ENCODE measurements at places on chromosomes 1 and 21. TPM values are rescaled to one million over a fixed set of nuclear protein-coding genes. Genes with fewer than 3 reads are reported as not detected.
A peak's percentile ranks its signal among the peaks of the same experiment; 100 is the strongest.

ZNF124 gene
- 46.5 TPM for total RNA-seq

C1orf87 gene
- not detected for total RNA-seq

PTGS2 gene
- total RNA-seq: 7.6 TPM

FAM167B gene
- 6.9 TPM for total RNA-seq

FNDC10 gene
- 2.9 TPM for total RNA-seq

ITLN2 gene
- not detected for total RNA-seq

RAB42 gene
- total RNA-seq: 18.6 TPM

SPRR3 gene
- not detected for total RNA-seq

- no peak overlapping the region for H3K4me3 ChIP-seq
- H3K27me3 ChIP-seq: no peaks in the 10 kb centered on the region
- no peak for DNase-seq
- H3K27ac ChIP-seq: no peak overlapping the region
- H3K4me1 ChIP-seq: no peaks in the 10 kb centered on the region
Measured at GRCh38 chr1:1092894-1093609, 18.9 kb upstream of the RNF223 start.

GRCh38 chr1:211327346-211327921 is 801 bp downstream of the TRAF5 start:
- no peak for DNase-seq
- no peaks in the 10 kb centered on the region for H3K4me1 ChIP-seq
- no peaks in the 10 kb centered on the region for H3K27me3 ChIP-seq
- H3K4me3 ChIP-seq: peak overlapping the region; percentile 62

- peak overlapping the region; percentile 32 for H3K27ac ChIP-seq
- no peak for DNase-seq
- no peaks in the 10 kb centered on the region for H3K27me3 ChIP-seq
- no peaks in the 10 kb centered on the region for H3K36me3 ChIP-seq
Measured at GRCh38 chr21:43767984-43768867, 7.9 kb downstream of the CSTB start.

DNA sequence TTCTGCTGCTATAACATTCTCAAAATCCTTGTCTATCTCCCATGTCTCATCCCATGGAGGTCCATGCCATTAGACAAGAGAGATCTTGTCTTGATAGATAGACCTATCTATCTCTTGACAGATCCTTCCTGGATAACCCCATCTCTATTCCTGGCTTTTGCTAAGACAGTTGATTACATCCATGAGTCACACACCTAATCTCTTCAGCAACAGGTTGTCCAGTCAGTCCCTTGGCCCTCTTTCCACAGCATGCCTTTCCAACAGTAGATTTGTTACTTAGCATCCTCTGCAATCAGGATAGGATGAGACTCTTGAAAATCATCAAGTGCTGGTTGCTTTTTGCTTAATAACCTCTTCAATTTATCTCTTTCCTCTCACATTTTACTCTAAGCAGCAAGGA is 46.6 kb downstream of the TRMT1L start:
- no peaks in the 10 kb centered on the region for H3K36me3 ChIP-seq
- H3K27ac ChIP-seq: no peak overlapping the region
- H3K27me3 ChIP-seq: no peaks in the 10 kb centered on the region
- no peak for DNase-seq
- no peaks in the 10 kb centered on the region for H3K4me1 ChIP-seq
- no peak overlapping the region for H3K4me3 ChIP-seq

GRCh38 chr1:178630417-178630816 is 94.6 kb upstream of the RALGPS2 start:
- H3K27ac ChIP-seq: no peak overlapping the region
- no peak overlapping the region for H3K4me3 ChIP-seq
- no peaks in the 10 kb centered on the region for H3K4me1 ChIP-seq
- DNase-seq: no peak
- H3K36me3 ChIP-seq: no peaks in the 10 kb centered on the region

DNA sequence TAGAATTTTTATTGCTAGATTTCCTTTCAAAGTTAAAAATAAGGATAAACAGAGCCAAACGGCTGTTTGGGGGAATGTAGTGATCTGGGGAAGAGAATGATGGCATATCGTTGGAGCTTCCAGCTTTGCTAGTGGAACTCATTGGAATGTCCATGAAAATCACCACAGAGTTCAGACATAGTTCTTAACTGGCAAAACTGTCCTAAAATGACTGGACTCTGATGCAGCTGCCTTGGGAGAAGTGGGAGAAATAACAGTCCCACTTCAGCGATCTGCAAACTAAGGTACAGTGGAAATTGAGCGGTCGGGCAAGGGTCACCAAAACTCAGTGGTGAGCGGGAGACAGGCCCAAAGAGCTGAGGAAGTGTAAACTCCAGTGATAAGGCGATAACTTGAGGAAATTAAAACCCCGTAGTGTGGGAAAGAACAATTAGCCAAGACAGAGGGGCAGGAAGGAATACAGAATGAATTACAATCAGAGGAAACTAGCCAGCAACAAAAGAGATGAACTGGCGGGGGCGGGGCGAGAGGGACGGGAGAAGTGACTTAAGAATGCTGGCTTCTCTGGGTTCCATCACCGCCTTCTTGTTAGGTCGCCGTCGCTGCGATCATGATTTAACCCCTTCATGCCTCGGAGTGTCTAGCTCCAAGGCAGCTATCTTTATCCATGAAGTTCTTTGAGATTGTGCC is 89.8 kb upstream of the ARHGAP29 start:
- H3K27me3 ChIP-seq: no peaks in the 10 kb centered on the region
- H3K4me1 ChIP-seq: no peaks in the 10 kb centered on the region
- DNase-seq: no peak
- H3K36me3 ChIP-seq: no peaks in the 10 kb centered on the region

- no peak overlapping the region for H3K4me3 ChIP-seq
- DNase-seq: no peak
- H3K27ac ChIP-seq: no peak overlapping the region
- no peaks in the 10 kb centered on the region for H3K36me3 ChIP-seq
- H3K27me3 ChIP-seq: no peaks in the 10 kb centered on the region
Measured at GRCh38 chr1:7511381-7511780, 259.7 kb upstream of the VAMP3 start.

GRCh38 chr1:87170931-87171598 is 157.6 kb upstream of the LMO4 start:
- H3K27me3 ChIP-seq: no peaks in the 10 kb centered on the region
- H3K27ac ChIP-seq: no peak overlapping the region
- no peak overlapping the region for H3K4me3 ChIP-seq
- DNase-seq: no peak

DNA sequence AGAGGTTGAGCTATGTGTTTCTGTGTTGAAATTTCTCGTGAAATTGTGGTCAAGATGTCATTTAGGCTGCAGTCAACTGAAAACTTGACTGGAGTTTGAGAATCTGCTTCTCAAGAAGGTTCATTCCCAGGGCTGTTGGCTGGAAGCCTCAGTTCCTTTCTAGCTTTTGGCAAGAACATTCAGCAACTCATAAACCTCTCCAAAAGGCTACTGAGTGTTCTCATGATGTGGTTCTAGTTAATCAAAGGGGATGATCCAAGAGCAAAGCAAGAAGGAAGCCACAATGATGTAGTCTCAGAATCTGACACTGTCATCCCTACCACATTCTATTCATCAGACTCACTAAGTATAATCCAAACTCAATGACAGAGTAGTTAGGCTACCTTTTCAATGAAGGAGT is 66.6 kb downstream of the SPATA6 start:
- H3K36me3 ChIP-seq: no peaks in the 10 kb centered on the region
- DNase-seq: no peak
- no peak overlapping the region for H3K27ac ChIP-seq
- no peaks in the 10 kb centered on the region for H3K27me3 ChIP-seq

DNA sequence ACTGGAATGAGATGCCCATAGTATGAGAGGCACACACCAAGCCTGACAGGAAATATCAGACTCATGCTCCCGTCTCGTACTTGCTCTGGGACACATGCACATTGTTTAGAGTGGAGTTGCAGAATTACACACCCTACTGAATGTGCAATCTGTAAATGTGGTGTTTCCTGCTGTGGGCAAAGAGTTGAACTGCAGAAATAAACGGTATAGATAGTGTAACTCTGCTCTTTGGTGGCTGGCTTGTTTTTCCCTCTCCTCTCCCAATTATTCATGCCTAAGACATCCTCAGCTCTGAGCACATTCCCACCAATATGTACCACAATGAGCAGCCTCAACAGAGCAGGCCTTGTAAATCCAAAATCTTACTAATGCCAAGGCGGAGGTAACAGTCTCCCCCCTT is 90.1 kb upstream of the DIRAS3 start:
- H3K4me3 ChIP-seq: no peak overlapping the region
- H3K36me3 ChIP-seq: no peaks in the 10 kb centered on the region
- no peaks in the 10 kb centered on the region for H3K27me3 ChIP-seq
- DNase-seq: no peak
- peak overlapping the region; percentile 74 for H3K27ac ChIP-seq

DNA sequence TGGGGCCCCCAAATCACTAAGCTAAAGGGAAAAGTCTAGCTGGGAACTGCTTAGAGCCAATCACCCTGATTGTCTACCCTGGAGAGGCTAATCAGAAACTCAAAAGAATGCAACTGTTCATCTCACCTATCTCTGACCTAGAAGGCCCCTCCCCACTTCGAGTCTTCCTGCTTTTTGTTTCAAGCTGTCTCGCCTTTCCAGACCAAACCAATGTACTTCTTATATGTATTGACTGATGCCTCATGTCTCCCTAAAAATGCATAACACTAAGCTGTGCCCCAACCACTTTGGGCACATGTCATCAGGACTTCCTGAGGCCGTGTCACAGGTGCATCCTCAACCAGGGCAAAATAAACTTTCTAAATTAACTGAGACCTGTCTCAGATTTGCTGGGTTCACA is 209.5 kb downstream of the APP start:
- no peak overlapping the region for H3K27ac ChIP-seq
- no peak overlapping the region for H3K4me3 ChIP-seq
- no peaks in the 10 kb centered on the region for H3K36me3 ChIP-seq
- no peak for DNase-seq
- H3K27me3 ChIP-seq: no peaks in the 10 kb centered on the region
- no peaks in the 10 kb centered on the region for H3K4me1 ChIP-seq

DNA sequence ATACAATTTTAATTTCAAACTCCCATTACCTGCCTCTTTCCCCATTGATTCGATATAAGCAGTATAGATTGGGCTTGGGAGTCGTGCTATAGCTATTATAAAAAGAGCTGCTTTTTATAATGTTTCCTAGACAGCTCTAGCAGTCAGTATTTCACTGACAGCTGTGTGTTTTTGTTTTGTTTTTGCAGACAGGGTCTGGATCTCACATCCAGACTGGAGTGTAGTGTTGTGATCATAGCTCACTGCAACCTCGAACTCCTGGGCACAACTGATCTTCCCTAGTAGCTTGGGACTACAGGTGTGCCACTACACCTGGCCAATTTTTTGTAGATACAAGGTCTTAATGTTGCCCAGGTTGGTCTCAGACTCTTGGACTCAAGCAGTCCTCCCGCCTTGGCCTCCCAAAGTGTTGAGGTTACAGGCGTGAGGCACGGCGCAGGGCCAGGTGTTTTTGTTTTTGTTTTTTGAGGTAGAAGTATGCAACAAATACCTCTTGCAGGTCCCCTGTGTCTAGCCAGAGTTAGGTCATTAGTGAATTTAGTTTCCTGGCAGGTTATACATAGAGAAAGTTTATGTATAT is 1.7 kb downstream of the NASP start:
- no peaks in the 10 kb centered on the region for H3K27me3 ChIP-seq
- no peaks in the 10 kb centered on the region for H3K36me3 ChIP-seq

DNA sequence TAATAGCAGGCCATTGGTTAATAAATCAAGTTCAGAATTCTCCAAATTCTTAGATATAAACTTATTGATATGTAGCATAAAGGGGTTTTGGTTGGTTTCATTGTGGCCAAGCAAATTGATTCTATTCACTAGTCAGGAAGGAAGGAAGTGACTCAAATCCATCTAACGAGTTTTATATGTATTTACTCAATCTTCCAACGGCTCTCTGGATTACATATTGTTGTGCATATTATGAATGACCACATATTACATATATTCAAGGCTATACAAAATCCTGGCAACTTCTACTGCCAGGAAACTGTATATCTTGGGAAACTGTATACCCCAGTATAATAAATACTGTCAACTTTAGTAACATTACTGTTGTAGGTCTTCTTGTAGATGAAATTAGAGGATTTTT is 20.1 kb upstream of the PDE4B start:
- H3K27ac ChIP-seq: no peak overlapping the region
- H3K4me3 ChIP-seq: no peak overlapping the region
- no peak for DNase-seq
- H3K4me1 ChIP-seq: no peaks in the 10 kb centered on the region

GRCh38 chr1:30929135-30929889 is 20.8 kb upstream of the SDC3 start:
- H3K4me1 ChIP-seq: no peaks in the 10 kb centered on the region
- H3K27me3 ChIP-seq: no peaks in the 10 kb centered on the region
- no peaks in the 10 kb centered on the region for H3K36me3 ChIP-seq
- H3K4me3 ChIP-seq: no peak overlapping the region
- H3K27ac ChIP-seq: peak overlapping the region; percentile 60
- no peak for DNase-seq

GRCh38 chr1:28326984-28327383 is 1.9 kb upstream of the MED18 start:
- no peaks in the 10 kb centered on the region for H3K36me3 ChIP-seq
- H3K27ac ChIP-seq: no peak overlapping the region
- H3K4me3 ChIP-seq: no peak overlapping the region
- no peak for DNase-seq
- H3K4me1 ChIP-seq: no peaks in the 10 kb centered on the region
- H3K27me3 ChIP-seq: no peaks in the 10 kb centered on the region

DNA sequence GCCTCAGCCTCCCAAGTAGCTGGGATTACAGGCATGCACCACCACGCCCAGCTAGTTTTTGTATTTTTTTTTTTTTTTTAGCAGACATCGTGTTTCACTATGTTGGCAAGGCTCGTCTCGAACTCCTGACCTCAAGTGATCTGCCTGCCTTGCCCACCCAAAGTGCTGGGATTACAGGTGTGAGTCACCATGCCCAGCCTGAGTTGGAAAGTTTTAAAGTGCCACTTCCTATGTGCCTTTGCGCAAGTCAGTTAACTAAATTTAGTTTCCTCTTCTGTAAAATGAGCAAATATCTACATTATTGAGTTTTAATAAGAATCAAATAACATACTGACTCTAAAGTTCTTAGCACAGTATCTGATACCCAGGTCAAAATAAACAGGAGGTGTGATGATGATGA is 12.4 kb downstream of the SLC19A2 start:
- H3K36me3 ChIP-seq: no peaks in the 10 kb centered on the region
- no peaks in the 10 kb centered on the region for H3K4me1 ChIP-seq
- no peak overlapping the region for H3K27ac ChIP-seq
- H3K27me3 ChIP-seq: no peaks in the 10 kb centered on the region

GRCh38 chr1:167720965-167721616 is 691 bp upstream of the MPZL1 start:
- H3K4me3 ChIP-seq: peak overlapping the region; percentile 83
- peaks cover 17% of the 10 kb centered on the region for H3K4me1 ChIP-seq
- peak overlapping the region; percentile 93 for H3K27ac ChIP-seq

- H3K4me1 ChIP-seq: no peaks in the 10 kb centered on the region
- H3K27me3 ChIP-seq: no peaks in the 10 kb centered on the region
- H3K27ac ChIP-seq: no peak overlapping the region
- H3K4me3 ChIP-seq: no peak overlapping the region
- no peaks in the 10 kb centered on the region for H3K36me3 ChIP-seq
Measured at GRCh38 chr1:86530211-86530845, 16.6 kb upstream of the CLCA4 start.

Measured in breast epithelium (tissue), 4 donors.